ENCODE measurements at places on chromosomes 16 and 17.

GRCh38 chr16:80997964-80998620 is 8.6 kb downstream of the CMC2 start:
- no peak for DNase-seq

DNA sequence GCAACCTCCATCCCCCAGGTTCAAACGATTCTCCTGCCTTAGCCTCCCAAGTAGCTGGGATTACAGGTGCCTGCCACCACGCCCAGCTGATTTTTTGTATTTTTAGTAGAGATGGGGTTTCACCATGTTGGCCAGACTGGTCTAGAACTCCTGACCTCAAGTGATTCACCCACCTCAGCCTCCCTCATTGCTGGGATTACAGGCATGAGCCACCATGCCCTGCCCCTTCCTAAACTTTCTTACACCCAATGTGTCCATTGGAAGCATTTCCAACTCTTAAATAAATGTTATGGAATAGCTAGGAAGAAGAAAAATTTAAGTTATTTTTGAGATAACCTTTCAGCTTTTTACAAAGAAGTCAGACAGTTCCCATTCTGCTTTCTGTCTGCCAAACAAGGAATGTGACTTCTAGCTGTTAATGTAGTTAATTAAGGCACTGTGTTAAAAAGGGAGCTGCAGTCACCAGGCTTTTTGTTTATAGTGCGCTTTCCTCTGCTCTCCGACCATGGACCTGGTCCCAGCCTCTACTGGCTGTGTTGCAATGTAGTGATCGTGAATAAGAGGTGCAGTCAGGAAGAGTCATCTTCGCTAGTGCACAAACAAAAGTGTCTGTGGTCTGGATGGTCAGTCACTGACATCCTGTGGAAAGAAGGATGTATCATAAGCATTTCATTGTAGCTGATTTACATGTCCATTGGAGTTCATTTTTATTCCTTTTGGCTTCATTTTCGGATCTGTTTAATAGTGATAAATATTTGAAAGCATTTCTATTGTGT is 39.7 kb downstream of the USP10 start:
- DNase-seq, result no peak

- DNase-seq, result no peak
Measured at GRCh38 chr17:14446825-14447224, 145.9 kb downstream of the HS3ST3B1 start.

- no peak for DNase-seq
Measured at GRCh38 chr16:27369806-27370205, 32.2 kb upstream of the IL21R start.

DNA sequence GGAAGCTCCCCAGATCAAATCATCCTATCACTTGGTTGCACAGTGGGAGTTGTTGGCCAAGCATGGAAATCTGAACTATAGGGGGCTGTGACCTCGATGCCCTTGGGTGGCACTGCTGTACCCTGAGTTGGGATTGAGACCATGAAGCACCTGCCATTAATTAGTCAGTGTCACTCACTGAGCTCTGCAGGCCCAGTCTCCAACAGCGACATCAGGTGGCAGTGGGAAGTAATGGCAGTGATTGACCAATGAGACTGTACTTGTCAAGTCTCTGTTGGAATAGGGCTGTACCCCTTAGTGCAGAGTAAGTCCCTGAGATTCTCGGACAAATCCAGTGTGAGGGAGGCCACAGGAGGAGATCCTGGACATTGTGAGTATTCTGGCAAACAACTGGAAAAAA is 118.0 kb upstream of the RPL38 start:
- DNase-seq, result no peak

GRCh38 chr16:19549673-19550072 is 5.8 kb upstream of the VPS35L start:
- no peak for DNase-seq

- no peak for DNase-seq
Measured at GRCh38 chr16:75494184-75494583, 1.1 kb downstream of the CHST6 start.

DNA sequence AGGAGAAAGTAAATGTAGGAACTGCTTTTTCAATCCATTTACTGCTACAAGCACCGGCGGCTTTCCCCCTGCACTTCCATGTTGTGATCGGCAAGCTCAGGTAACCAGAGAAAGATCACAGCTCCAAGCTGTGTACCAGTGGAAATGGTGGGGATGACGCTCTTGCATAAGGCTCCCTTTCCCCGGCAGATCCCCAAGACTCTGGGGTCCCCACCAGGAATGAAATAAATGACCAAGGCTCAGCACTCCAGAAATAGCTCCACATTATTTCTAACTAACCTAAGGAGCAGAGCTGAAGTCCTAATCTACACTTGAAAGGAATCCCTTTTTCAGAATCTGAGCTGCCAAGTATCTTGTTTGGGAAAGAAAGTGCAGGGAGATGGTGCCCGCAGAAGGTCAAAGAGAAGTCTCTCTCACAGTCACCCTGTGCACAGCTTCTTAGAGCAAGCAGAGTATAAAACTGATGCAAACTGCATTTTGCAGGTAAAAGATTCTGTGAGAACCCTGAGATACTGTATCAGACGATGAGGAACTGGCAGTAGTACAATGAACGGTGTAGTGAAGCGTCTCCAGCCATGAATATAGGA is 11.1 kb downstream of the GRB2 start:
- DNase-seq, result no peak

GRCh38 chr17:61757168-61757567 is 106.2 kb downstream of the BRIP1 start:
- no peak for DNase-seq
